GM12878 (cell line): ENCODE measurements at places on chromosomes 3 and 15.

- H3K27me3 ChIP-seq: no peaks in the 10 kb centered on the region
- no peak for DNase-seq
- H3K4me3 ChIP-seq: no peak overlapping the region
- no peak overlapping the region for H3K27ac ChIP-seq
- no peaks in the 10 kb centered on the region for H3K4me1 ChIP-seq
Observed at GRCh38 chr3:78165876-78166275, 1126.0 kb downstream of the ROBO2 start.

GRCh38 chr3:126888186-126888760 is 94.6 kb upstream of the PLXNA1 start:
- no peak for DNase-seq
- peaks cover 6% of the 10 kb centered on the region; the same call in 1 of the 2 replicates for H3K4me1 ChIP-seq
- H3K36me3 ChIP-seq: no peaks in the 10 kb centered on the region
- H3K27me3 ChIP-seq: no peaks in the 10 kb centered on the region

- 0 out of 2 replicates have a peak, but pooled peaks cover 5% of the 10 kb centered on the region for H3K27me3 ChIP-seq
- no peaks in the 10 kb centered on the region for H3K4me1 ChIP-seq
- no peak overlapping the region for H3K27ac ChIP-seq
- H3K4me3 ChIP-seq: no peak overlapping the region
- DNase-seq: no peak
- no peaks in the 10 kb centered on the region for H3K36me3 ChIP-seq
Observed at GRCh38 chr3:73622091-73622805, 2.5 kb downstream of the PDZRN3 start.

- no peaks in the 10 kb centered on the region for H3K27me3 ChIP-seq
- H3K36me3 ChIP-seq: no peaks in the 10 kb centered on the region
- no peak for DNase-seq
- no peaks in the 10 kb centered on the region for H3K4me1 ChIP-seq
- no peak overlapping the region for H3K27ac ChIP-seq
Observed at GRCh38 chr3:179871782-179872181, 165.0 kb downstream of the PEX5L start.

- H3K27ac ChIP-seq: no peak overlapping the region
- H3K4me1 ChIP-seq: peaks cover 17% of the 10 kb centered on the region
- no peak overlapping the region for H3K4me3 ChIP-seq
- H3K27me3 ChIP-seq: no peaks in the 10 kb centered on the region
- H3K36me3 ChIP-seq: no peaks in the 10 kb centered on the region
Observed at GRCh38 chr3:156610154-156610553, 55.2 kb upstream of the SSR3 start.

DNA sequence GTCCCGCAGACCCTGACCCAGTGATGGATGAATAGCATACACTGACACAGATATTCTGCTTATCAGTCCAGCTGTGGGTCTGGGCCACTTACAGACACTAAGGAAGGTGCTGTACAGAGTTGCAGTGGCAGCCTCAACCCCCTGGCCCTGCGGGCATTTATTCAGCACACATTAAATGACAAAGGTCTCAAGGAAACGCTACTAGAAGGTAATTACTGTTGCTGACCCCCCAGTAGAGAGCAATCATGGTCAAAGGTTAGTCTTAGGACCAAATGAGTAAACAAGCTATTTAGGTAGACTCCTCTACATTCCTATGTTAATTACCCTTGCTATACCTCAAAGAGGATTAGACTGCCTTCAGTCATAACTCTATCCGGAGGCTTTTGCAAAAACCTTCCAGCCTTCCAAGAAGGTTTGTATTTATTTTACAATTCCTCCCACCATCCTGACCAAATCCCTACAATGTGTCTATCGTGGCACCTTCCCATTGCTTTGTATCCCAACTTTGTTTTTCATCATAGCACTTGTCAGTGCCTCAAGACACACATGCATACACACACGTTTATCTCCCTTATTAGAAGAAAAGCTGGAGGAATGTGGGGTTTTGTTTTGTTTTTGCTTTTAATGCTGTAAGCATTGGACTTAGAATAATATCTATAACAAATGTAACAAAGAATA is 227.9 kb downstream of the PYDC2 start:
- no peak overlapping the region for H3K4me3 ChIP-seq
- H3K4me1 ChIP-seq: no peaks in the 10 kb centered on the region
- DNase-seq: no peak
- H3K36me3 ChIP-seq: no peaks in the 10 kb centered on the region
